Hematopoietic multipotent progenitor cell treated with erythropoietin and hydrocortisone succinate and interleukin-3 and kit ligand, for 6 days (in vitro differentiated cells): ENCODE measurements at places on chromosomes 6 and 20.

DNA sequence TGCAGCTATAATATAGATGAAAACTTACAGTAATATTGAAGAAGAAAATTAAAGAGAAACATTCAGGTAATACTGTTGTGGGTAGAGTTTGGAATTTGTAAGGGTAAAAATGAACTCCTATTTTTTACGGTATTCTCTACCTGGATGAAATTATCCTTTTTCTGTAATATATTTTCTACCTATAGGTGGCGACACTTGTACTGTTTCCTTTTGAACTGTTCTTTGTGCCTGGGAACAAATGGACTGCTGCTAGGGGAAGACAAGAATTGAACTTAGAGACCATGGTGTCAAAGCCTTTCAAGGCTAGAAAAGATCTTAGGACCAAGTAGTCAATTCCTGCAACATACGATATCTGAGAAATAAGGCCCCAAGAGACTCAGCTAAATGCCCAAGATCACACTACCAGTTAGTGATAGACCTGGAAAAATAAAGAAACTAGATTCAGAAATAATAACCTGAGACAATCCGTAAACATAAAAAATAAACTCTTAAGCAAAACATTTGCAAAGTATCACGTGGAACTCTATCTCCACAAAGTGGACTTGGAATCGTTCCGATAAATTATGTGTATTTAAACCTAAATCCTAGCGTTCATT is 383.8 kb downstream of the TFAP2A start:
- DNase-seq = peak; percentile 33

- DNase-seq = no peak
Measured at GRCh38 chr6:76792394-76792793, 670.9 kb downstream of the HTR1B start.

DNA sequence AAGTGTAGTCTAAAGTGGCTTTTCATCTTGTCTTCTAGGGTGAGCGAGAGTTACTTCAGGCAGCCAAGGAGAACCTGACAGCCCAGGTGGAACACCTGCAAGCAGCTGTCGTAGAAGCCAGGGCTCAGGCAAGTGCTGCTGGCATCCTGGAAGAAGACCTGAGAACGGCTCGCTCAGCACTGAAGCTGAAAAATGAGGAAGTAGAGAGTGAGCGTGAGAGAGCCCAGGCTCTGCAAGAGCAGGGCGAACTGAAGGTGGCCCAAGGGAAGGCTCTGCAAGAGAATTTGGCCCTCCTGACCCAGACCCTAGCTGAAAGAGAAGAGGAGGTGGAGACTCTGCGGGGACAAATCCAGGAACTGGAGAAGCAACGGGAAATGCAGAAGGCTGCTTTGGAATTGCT is 27.1 kb downstream of the C20orf173 start:
- peak; percentile 39 for DNase-seq

DNA sequence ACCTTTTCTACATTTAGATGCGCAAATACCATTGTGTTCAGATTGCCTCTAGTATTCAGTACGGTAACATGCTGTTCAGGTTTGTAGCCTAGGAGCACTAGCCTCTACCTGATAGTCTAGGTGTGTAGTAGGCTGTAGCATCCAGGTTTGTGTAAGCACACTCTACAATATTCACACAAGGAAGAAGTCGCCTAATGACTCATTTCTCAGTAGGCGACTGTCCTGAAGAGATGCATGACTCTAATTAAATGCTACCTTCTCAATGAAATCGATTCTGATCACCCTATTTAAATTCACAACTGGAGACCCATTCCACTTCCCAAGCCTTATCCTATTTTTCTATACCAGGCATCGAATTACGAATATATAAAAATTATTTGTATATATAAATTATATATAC is 1.3 kb downstream of the MCUR1 start:
- no peak for DNase-seq

- DNase-seq = no peak
Measured at GRCh38 chr6:3328145-3328544, 69.4 kb downstream of the PSMG4 start.

DNA sequence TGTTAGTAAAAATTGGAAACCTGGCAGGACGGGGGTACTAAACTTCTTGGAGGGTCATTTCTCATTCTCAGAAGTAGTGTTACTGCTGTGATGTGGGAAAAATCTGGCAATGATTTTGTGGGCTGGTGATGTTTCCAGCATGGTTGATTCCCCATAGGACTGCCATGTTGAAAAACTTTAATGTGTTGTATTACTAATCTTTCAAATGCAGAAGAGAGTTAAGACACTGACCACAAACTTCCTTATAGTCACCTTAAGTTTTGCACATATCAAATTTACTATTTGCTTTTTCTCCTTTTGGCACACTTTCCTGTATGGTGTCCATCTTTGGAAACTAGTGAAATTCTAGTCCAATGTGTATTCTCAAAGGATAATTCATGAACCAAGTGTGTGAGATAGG is 236.2 kb upstream of the TAB2 start:
- DNase-seq = no peak

DNA sequence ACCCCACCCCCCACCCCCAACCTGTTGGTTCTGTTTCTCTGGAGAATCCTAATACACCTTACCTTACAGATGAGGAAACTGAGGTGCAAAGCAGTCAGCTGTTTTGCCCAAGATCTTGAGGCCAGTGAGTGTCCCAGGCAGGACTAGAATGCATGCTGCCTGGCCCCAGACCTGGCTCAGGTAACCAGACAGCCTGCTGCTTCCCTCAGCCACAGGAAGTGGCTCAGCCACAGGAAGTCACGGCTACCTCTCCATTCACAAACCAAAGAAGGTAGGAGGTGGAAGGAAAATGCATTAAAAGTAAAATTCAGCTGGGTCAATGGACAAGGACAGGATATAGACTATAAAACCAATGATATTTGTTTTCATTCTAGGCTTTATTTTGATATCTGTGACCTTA is 517.6 kb downstream of the CD83 start:
- DNase-seq = no peak

DNA sequence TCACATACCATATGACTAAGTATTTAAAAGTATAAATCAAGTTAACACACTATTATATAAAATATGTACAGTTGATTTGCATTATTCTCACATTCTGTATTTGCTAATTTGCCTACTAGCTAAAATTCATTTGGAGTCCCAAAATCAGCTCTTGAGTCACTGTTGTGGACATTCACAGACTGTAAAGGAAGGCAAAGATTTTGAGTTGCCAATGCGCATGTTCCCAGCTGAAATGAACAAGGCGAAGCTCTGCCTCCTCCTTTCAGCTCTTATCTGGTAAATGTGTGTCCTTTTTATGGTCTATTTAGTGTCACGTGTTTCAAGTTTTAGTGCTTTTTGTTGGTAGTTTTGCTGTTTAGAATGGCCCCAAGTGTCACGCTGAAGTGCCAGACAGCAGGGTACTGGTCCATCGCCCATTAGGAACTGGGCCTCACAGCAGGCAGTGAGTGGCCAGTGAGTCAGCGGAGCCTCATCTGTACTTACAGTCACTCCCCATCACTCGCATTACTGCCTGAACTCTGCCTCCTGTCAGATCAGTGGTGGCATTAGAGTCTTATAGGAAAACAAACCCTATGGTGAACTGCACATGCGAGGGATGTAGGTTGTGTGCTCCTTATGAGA is 87.2 kb upstream of the ADTRP start:
- DNase-seq = no peak

- no peak for DNase-seq
Measured at GRCh38 chr20:62581308-62581707, 61.0 kb upstream of the SLCO4A1 start.

DNA sequence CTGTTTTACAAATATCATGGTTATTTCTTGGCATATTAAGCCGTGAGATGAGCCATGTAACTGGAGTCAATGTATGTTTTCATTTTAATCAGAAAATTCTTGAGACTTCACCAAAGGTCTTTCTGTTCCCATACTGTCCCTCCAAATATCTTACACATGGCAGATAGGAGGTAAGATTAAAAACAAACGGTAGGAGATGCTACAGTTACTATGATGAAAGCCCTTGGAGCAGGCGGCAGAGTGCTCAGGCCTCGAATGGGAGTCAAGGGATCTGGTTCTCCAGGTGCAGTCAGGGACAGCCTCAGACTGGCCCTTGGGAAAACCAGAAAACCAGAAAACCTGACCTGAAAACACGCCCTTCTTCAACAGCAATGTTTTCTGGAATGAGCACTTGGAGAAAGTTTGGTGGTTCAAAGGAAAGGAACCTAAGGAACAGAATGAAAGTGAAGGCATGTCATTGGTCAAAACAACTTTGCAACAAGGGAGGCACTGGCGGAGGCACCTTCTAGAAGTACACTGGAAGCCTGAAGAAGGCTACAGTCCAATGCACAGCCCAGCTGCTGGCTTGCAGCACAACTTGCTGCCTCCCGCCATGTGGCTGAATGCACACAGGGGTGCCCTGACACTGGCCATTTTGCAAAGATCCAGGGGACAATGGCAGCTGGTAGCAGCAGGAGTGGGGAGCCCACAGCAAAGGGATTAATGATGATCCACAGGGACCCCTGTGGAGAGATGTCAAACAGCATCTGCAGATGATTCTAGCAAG is 17.4 kb upstream of the FOXO3 start:
- DNase-seq = no peak

- no peak for DNase-seq
Measured at GRCh38 chr6:42131531-42131930, 10.9 kb downstream of the C6orf132 start.

GRCh38 chr6:155185544-155185943 is 78.3 kb upstream of the CLDN20 start:
- no peak for DNase-seq

- peak; percentile 1 for DNase-seq
Measured at GRCh38 chr6:160348223-160349019, at the start of gene SLC22A3. SLC22A3 (plus strand) TSS chr6:160348378; CDS start chr6:160348420, 42 bp downstream.

DNA sequence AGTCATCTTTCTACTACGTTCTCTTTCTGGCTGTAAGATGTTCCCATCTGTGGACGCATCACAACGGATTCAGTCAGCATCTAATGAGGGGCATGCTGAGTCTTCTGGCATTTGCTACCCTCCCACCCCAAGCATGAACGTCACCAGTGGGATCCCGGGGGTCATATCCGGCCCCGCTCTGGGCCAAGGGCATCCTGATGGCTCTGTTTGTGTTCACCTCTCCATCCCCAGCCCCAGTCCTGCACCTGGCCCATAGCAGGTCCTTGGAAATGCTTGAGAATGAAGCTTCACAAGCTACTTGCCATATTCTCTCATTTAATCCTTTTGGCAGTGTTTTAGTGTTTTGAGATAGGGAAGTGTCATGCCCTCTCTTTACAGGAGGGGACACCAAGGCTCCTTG is 14.9 kb downstream of the APCDD1L start:
- no peak for DNase-seq

DNA sequence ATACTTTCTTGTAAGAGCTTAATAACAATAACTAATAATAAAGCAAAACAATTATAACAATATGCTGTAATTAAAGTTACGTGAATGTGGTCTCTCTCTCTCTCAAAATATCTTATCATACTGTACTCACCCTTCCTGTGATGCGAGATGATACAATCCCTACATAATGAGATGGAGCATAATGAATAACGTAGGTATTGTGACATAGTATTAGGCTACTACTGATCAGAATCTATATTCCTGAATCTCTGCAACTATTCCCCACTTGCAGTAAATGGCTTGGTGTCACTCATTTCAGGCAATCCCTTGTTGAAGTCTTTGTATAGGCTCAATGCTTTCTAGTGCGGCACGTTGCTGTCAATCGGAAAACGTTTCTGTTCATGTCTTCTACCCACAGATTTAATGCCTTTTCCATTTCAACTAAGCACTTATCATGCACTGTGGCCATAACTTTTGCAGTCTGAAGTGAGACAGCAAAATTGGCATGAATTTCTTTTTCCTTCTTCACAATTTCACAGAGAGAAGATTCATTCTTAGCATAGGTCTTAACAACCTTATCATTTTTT is 32.3 kb downstream of the MOXD1 start:
- no peak for DNase-seq

- no peak for DNase-seq
Measured at GRCh38 chr6:108673602-108674001, 112.9 kb downstream of the FOXO3 start.

- DNase-seq = no peak
Measured at GRCh38 chr20:13286607-13287006, 65.5 kb downstream of the ISM1 start.

GRCh38 chr6:134491477-134491876 is 173.6 kb upstream of the SGK1 start:
- no peak for DNase-seq

DNA sequence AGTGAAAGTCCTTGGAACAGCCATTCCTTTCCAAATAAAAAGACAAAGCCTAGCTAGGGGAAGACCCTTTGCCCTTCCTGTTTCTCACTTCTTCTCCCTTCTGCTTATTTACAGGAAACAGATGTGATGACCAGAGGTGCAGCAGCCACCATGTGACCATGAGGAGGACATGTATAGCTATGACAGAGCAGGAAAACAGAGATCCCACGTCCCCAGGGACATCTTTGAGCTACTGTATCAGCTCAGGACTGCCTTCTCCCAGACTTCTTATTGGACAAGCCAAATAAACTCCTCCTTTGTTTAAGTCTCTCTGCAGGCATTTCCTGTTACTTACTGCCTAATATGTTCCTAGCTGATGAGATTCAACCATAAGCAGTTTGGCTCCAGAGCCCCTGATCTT is 133.1 kb upstream of the MLN start:
- DNase-seq = no peak

- DNase-seq = no peak
Measured at GRCh38 chr6:135475292-135475886, 22.2 kb downstream of the AHI1 start.

- DNase-seq = peak; percentile 68
Measured at GRCh38 chr20:1702328-1702727, 44.7 kb upstream of the SIRPG start.

DNA sequence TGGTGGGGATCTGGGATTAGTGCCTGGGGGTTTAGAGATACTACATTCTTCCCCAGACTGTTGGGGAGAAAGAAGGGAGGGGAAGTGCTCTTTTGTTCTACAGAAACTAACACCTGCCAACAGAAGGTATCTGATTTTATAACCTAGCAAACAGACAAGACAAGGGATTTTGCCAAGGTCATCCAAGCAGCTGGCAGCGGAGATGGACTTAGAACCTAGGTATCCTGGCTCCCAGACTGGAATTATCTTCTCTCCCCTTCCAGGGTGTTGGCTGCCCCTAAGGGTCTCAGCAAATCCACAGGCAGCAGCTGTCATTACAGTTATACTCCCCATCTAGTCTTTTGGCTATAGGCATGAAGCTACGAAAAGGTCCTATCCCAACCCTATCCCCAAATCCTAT is 8.4 kb downstream of the SDC4 start:
- DNase-seq = no peak

GRCh38 chr20:58523971-58524315 is 8.7 kb upstream of the APCDD1L start:
- no peak for DNase-seq

- no peak for DNase-seq
Measured at GRCh38 chr6:121791396-121792315, 356.2 kb downstream of the GJA1 start.

DNA sequence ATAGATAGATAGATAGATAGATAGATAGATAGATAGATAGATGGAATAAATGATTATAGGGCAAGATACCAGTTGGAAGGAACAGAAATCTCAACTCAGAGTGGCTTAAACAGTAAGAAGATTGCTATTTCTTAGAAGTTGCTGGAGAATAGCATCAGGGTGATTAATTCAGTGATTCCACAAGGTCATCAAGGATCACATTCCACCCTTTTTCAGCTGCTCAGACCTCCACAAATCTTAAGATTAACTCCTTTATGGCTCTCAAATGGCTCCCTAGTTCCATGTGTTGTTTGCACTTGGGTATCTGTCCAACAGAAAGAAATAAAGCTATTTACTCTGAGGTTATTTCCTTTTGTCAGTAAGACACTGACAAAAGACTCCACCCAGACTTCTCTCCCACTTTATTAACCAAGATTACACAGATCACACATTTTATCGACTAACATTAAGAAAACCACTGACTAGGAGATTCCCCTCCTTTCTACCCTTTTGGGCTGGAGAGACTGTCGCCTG is 68.3 kb upstream of the KIF16B start:
- DNase-seq = no peak
